Fibroblast of the aortic adventitia (primary cell): ENCODE measurements at places on chromosomes 6 and 20.

DNA sequence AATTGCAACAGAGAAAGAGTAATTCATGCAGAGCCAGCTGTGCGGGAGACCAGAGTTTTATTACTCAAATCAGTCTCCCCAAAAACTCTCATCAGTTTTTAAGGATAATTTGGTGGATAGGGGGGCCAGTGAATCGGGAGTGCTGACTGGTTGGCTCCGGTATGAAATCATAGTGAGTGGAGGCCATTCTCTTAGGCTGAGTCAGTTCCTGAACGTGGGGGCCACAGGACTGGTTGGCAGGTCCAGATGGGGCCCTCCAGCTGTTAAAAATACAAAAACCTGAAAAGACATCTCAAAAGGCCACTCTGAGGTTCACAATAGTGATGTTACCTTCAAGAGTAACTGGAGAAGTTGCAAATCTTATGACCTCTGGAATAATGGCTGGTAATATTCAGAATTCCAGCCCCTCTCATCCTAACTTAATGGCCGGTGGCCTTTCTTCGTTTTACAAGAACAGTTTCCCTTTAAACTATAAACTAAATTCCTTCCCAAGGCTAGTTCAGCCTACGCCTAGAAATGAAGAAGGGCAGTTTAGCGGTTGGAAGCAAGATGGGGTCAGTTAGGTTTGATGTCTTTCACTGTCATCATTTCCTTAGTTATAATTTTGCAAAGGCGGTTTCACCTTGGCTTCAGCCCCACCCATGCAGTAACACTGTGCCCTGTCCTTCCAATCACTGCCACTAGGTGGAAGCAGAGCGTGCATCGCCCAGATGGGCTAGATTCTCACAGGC is 6.8 kb upstream of the MICA start:
- DNase-seq: peak; percentile 83

DNA sequence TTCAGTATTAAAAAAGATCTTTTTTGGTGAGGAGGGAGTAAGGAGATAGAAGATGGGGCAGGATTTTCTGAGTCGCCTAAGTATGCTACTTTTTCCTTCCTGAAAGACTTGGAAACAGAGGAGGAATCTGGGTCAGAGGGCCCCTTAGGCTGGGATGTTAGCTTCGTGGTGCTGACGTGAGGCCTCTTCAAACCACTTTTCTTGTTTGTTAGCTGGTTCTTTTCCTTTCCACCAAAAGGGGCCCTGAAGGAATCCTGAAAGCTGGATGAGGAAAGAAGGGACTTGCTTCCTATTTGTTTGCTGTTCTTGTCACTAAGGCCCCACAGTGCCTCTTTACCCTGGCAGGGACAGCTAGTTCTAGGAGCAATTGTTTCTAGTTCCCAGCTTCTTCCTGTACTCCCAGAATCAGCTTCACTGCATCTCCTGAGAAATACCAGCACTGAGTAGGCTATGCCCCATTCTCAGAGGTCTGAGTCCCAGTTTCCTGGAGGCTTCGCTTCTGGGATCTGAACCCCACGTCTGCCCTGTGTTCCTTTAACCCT is 2.2 kb upstream of the IL20RA start:
- no peak for DNase-seq

DNA sequence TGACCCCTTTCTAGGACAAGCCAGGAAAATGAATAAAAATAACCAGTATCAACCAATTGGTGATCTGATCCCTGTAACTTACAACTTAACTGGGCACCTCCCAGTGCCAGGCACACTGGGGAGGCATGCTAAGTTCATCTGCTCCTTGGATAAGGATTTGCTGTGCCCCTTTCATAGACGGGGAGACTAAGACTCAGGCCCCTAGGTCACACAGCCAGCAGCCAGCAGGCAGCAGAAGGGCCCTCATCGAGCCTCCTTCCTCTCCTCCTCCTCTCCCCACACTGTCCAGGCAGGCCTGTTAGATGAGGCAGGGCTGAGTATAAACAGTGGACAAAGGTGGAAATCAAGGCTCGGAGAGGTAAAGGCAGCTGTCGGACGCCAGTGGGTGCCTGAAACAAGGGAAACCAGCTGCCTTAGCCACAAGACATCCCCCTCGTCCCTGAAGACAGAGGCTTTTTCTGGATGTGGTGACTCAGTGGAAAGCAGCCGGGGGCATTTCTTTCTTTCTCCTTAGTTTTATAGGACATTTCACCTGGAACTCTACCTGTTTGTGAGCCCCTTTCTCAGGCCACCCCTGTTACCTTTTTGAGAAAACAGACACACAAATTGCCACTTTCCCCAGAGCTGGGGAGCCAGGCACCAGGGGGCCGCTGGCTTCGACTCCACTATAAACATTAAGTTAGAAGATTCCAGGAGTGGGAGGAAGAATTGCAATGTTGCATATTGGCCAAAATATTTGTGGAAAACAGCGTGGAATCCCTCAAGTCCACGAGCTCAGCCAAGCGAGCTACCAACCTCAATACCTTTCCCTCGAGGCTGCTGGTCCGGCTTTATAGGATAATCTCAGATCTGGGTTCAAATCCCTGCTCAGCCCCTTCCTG is 166.0 kb downstream of the PREX1 start:
- no peak for DNase-seq

GRCh38 chr6:47159763-47160162 is 117.6 kb upstream of the ADGRF1 start:
- no peak for DNase-seq

- no peak for DNase-seq
Observed at GRCh38 chr20:16392346-16392745, 180.9 kb downstream of the KIF16B start.

GRCh38 chr6:141521440-141521839 is 611.3 kb upstream of the GJE1 start:
- peak; percentile 45 for DNase-seq

GRCh38 chr6:152984513-152984872 is 1.7 kb upstream of the FBXO5 start:
- no peak for DNase-seq

GRCh38 chr6:170140129-170140528 is 150.7 kb downstream of the DLL1 start:
- no peak for DNase-seq

GRCh38 chr6:116352515-116353471 is 18.0 kb upstream of the DSE start:
- DNase-seq: peak; percentile 71

DNA sequence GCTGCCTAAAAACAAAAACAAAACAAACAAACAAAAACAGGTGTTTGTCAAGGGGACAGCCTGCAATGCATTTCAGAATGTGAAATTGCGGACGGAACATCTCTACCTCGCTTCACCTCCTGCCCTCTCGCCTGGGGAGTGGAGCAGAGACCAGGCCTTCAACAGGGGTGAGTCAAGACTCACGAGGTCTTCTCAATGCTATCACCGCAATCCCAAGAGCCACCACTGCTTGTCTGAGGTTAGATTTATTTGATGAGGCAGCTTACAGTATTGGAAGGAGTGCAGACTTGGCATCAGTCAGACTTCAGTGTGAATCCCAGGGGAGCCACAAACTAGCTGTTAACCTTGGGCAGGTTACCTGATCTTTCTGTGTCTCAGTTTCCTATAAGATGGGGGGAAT is 7.7 kb downstream of the GABRR1 start:
- DNase-seq: no peak

DNA sequence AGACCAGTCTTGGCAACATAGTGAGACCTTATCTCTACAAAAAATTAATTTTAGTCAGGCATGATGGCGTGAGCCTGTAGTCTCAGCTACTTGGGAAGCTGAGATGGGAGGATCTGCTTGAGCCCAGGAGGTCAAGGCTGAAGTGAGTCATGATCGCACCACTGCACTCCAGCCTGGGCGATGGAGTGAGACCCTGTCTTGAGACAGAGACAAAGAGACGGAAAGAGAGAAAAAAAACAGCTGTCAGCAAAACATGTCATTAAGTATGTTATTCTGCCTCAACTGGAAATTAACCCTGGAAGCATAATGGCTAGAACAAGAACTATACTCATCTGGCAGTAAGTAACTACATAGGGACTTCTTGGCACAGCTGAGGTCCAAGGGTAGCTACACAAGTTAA is 7.2 kb downstream of the MMS22L start:
- no peak for DNase-seq

DNA sequence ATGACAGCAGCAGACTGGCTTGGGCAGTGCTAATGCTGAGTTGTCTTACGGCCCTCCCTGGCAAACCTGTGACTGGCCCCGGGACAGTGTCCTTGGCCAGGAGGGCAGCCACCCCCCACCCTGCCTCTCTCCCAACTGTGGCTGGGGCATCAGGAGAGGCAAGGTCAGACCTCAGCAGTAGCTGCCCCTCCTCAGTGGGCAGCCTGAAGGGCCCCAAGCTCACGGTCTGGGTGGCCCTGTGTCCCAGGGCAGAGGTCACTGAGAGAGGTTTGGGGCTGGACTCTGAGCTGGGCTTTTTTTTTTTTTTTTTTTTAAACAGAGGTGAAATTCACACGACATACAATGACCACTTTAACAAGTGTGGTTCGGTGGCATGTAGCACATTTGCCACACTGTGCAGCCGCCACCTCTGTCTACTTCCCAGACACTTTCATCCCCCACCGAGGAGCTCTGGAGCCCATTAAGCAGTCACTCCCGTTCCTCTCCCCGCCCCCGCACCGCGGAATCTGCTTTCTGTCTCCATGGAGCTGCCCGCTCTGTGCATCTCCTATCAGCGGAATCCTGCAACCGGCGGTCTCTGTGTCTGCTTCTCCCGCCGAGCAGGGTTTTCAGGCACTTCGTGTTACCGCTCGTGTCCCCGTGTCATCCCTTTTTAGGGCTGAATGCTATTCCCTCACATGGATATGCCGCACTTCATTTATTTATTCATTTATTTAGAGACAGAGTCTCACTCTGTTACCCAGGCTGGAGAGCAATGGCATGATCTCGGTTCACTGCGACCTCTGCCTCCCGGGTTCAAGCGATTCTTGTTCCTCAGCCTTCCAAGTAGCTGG is 67.9 kb upstream of the GATA5 start:
- DNase-seq: no peak

- no peak for DNase-seq
Observed at GRCh38 chr20:63742381-63743024, 2.9 kb downstream of the SLC2A4RG start.

GRCh38 chr6:22448291-22448711 is 121.1 kb upstream of the HDGFL1 start:
- DNase-seq: peak; percentile 58
